ENCODE measurements at places on chromosomes 3 and 15.

DNA sequence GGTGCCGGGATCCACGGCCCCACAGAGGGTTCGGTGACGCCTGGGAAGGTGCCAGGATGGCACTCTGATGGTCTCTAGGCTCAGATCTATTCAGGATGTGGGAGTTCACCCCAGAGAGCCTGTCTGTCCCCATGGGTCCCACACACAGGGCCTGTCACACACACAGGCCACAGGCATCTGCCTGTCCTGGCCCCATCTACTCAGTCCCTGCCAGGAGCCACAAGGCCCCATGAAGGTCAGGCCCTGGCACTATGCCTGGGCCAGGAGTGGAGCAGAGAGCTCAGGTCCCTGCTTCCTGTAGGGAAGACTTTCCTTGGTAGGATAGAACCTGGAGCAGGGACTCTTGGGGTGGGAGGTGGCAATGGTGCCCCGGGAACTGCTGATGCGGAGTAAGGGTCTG is 49.0 kb upstream of the FURIN start:
- no peak for DNase-seq

- DNase-seq, result no peak
Observed at GRCh38 chr3:31250116-31250777, 282.5 kb upstream of the STT3B start.

DNA sequence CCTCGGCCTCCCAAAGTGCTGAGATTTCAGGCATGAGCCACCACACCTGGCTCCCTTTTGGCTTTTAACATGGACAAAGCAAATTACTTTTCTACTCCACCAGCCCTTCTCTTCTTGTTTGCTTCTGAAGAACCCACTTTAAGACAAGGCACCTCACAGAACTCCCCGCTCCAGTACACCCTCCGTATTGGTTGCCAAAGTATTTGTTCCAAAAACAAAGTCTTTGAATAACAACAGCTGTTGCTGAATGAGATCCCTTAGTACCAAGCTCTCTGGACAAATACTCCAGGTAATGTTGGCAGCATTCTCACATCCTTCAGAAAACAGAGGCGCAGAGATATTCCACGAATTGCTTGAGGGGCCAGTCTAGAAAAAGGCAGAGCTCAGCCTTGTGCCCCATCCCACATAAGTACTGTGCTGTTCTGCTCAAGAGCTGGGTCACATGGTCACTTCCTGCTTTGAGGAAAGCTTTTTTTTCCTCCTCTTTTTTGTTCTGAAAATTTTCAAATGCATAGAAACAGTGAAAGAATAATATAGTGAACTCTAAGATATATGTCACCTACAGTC is 7.3 kb upstream of the CHCHD6 start:
- no peak for DNase-seq

DNA sequence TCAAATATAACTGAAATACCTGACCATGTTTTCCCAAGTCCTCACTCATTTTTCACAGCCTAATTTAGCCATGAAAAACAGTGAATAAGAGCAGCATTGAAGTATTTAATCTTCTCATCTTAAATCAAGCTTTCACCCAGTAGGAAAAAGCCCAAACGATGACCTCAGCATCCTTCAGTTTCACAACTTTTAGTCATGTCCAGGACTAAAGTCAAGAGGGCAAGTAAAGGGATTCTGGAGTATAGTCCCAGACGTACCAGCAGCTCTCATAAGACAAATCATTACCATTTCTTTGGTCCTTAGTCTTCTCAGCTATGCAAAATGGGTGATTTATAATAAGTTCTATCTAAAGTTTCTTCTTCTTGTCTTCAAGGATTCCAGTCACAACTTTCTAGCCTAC is 237.3 kb downstream of the IL5RA start:
- DNase-seq, result no peak

- DNase-seq, result no peak
Observed at GRCh38 chr3:151555523-151555922, 94.7 kb upstream of the IGSF10 start.

DNA sequence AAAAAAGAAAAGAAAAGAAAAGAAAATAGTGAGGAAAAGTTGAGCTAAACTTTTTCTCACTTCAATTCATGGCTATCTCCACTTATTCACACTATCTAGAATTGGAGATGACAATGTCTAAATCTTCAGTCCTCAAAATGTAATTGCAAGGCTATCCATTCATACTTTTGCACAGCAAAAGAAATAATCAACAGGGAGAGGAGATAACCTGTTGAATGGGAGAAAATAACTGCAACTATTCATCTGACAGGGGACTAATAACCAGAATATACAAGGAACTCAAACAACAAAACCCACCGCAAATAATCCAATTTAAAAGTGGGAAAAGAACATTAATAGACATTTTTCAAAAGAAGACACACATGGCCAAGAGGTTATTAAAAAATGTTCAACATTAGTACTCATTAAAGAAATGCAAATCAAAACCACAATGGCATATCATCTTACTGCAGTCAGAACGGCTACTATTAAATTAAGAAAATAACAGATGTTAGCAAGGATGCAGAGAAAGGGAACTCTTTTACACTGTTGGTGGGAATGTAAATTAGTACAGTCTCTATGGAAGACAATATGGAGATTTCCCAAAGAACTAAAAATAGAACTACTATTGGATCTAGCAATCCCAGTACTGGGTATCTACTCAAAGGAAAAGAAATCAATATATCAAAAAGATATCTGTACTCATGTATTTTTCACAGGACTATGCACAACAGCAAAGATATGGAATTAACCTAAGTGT is 73.5 kb upstream of the PPIB start:
- DNase-seq, result no peak

DNA sequence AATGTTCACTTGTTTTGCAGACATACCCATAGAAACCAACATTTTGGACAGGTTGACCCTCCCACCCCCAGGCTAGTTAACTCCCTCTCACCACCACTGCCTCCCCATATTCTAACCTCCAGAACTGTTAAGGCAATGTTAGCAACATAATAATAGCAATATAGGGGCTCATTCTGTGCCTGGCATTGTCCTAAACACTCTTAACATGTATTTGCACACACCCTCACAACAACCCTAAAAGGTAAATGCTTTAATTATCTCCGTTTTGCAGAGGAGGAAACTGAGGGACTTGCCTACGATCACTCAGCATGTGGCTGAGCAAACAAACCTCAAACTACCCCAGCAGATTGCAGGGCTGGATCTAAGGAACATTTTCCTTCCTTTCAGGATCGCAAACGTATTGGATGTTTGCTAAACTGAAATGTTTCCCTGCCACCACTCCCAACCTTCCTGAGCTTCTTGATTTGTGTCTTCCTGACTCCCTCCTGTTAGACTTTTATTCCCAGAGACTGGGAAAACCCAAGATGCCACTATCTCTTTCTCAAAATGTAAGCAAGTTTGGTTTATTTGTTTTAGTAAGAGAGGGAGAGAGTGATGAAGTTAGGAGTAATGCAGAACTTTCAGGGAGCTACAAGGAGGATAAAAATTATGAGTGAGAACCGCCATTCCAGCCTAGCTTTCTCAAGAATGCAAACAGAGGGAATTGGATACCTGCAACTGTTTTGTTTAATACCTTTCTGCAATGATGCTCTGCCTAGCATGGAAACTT is 1.3 kb downstream of the SCG5 start:
- no peak for DNase-seq

- no peak for DNase-seq
Observed at GRCh38 chr15:40416056-40416455, 10.5 kb downstream of the IVD start.

DNA sequence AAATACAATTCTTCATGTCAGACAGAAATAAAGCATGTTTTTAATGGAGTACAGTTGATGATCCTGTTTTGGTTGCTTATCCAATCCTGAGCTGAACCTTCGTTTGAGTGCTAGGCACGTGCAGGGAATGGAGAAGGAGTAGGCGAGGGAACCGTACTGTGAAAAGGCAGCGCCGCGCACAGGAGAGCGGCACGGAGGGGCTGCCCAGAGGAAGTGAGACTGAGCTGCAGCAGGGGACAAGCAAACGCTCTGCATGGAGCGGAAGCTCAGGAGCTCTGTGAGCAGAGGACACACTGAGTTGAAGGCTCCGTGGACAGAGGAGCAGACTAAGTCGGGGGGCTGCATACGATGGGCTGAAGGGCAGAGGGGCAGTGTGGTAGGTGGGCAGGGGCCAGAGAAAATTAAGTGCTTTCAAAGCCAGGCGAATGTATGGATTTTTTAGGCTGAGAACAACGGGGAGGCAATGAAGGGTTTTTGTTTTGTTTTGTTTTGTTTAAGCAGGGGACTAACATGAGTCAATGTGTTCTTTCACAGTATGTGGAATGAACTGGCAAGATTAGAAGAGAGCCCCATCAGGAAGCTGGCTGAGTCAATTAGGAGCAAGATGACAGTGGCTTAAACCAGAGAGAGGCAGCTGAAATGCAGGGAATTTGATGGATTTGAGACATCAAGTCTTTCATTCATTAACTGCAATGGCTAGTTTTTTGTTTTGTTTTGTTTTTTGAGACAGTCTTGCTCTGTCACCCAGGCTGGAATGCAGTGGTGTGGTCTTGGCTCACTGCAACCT is 23.8 kb upstream of the TM2D3 start:
- DNase-seq, result no peak

DNA sequence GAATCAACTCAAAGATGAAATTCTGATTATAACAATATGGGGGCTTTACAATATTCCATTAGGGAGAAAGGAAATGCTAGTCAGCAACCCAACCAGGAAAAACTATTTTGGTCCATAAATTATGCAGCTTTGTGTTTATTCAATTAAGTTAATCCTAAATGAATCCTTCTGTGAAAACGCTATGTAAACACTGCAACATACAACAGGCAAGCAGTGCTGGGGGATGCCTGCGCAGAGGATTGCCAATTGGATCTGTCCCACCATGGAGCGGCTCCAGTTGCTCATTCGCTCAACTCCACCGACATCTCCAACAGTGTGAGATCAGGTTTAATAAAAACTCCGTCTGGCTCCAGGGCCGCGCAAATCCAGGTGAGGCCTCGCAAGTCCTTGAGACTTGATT is 290.5 kb upstream of the VEPH1 start:
- no peak for DNase-seq

DNA sequence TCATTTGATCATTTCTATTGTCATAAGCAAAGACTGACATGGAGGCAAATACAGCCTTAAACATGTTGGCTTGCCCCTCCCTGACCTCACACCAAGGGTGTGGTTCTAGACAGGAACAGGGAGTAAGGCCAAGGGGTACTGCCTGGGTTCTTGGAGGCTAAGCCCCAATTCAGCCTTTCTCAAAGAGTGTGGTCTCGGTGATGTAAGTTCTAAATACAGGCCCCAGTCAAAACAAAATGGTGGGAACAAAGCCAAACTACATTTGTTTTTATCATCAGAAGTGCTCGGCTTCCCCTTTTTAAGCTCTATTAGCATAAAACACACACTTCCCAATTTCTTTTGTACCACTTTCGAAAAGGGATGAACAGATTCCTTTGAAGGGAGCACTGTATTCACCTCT is 129.5 kb downstream of the ATP8B4 start:
- no peak for DNase-seq

DNA sequence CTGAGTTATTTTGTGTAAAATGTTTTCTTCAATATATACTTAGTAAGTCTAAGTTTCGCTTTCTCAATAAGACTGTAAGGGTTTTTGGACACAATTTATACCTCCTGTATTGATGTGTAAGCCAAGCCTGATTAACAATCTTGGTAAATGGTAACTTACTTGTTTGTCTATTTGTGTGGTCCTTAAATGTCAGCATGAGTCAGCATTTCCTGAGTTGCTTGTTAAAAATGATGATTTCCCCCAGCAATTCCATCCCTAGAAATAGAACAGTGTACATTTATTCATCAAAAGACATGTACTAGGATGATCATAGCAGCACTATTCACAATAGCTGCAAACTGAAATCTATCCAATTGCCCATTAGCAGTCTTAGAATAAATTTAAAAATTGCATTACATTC is 53.4 kb upstream of the LRIG1 start:
- DNase-seq, result no peak

- DNase-seq, result no peak
Observed at GRCh38 chr3:172644258-172644657, 66.6 kb downstream of the NCEH1 start.

DNA sequence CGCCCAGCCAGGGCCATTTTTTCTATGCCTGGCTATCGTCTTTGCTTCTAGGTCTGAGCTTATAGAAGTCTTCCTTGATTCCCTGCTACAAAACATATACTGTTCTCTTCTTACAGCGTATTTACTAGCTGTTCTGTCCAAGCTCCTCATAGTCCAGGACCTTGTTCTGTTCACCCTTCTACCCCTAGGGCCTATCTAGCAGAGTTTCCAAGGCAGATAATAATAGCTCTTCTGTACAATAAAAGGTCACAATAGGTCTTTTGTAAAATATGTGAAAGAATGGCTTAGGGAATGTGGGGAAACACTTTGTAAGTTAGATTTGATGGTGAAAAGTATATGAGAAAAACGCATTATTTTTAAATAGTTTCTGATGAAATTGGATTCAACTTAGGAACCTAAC is 158.2 kb downstream of the P3H2 start:
- DNase-seq, result no peak

DNA sequence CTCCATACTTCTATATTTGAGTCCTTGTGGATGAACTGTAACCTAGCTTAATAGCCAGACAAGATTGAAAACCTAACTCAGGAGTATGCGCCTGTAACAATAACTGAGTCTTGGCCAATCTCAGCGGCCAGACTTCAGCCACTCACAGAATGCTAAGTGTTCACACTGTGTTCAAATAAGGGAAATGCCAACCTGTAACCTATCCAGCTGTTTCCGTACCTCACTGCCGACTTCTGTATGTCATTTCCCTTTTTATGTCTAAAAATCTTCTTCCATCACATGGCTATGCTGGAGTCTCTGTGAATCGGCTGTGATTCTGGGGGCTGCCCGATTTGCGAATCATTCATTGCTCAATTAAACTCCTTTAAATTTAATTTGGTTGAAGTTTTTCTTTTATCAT is 169.2 kb downstream of the NFKBIZ start:
- no peak for DNase-seq

GRCh38 chr15:89329329-89330084 is 5.1 kb downstream of the POLG start:
- no peak for DNase-seq

GRCh38 chr3:158911586-158911985 is 109.7 kb downstream of the MFSD1 start:
- DNase-seq, result peak; percentile 44

- no peak for DNase-seq
Observed at GRCh38 chr3:54573858-54574257, 354.0 kb downstream of the LRTM1 start.

DNA sequence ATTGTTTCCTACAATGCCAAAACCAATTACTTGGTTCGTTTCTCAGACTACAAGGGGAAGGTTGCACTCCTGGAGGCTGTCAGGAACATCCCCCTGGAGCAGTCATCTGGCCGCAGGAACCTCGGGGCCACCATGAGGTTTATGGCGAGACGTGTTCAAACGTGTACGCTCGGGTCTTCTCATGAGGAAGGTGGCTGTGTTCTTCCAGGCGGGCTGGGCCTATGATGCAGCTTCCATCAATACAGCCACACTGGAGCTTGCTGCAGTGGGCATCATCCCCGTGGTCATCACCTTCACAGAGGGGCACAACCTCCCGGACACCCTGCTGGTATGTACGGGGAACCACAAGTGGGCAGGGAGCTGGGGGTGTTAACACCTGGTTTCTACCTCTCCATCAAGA is 94.5 kb upstream of the COL6A5 start:
- no peak for DNase-seq

GRCh38 chr3:18901571-18901970 is 246.7 kb upstream of the KCNH8 start:
- DNase-seq, result no peak

All from NCI-H510A (cell line).